Inflammatory macrophage treated with lipopolysaccharide for 1 hour (primary cell): ENCODE measurements at places on chromosomes 16 and 17.

GRCh38 chr16:62573466-62573865 is 537.2 kb upstream of the CDH8 start:
- DNase-seq, result no peak

DNA sequence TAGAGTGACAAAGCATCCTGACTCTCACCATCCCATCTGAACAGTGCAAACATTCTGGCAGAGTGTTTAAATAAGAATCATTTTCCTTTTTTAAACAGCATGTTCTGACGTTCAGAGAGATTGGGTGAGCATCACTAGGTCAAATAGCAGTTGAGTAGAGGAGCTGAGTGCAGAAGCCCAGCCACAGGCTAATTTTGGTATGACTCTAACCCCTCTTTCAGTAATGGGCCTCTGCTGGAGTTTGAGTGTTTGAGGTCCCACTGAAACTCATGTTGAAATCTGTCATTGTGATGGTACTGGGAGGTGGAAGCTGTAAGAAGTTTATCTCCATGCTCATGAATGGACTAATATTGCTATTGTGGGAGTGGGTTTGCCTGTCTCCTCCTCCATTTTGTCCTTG is 194.4 kb downstream of the SALL1 start:
- DNase-seq, result no peak

- no peak for DNase-seq
These were observed 22.8 kb downstream of the GLG1 start for GRCh38 chr16:74583926-74584666.

DNA sequence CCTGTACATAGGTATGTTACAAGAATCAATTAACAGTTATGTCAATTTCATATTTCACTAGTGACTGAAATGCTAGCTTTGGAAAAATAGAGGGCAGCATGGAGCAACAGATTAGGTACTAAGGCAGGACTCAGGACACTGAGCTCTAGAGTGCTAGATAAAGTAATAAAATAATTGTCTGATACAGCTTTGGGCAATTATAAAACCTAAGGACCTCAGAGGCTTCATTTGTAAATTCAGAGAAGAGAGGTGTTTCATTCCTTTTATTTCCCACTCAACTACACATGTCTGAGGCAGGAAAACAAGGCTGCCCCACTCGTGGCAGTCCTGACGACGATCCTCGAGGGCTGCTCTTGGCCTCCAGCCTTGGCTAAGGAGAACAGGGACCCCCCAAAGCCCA is 81.5 kb downstream of the CA4 start:
- no peak for DNase-seq

- no peak for DNase-seq
These were observed 7.8 kb downstream of the TTYH2 start for GRCh38 chr17:74220946-74221818.

DNA sequence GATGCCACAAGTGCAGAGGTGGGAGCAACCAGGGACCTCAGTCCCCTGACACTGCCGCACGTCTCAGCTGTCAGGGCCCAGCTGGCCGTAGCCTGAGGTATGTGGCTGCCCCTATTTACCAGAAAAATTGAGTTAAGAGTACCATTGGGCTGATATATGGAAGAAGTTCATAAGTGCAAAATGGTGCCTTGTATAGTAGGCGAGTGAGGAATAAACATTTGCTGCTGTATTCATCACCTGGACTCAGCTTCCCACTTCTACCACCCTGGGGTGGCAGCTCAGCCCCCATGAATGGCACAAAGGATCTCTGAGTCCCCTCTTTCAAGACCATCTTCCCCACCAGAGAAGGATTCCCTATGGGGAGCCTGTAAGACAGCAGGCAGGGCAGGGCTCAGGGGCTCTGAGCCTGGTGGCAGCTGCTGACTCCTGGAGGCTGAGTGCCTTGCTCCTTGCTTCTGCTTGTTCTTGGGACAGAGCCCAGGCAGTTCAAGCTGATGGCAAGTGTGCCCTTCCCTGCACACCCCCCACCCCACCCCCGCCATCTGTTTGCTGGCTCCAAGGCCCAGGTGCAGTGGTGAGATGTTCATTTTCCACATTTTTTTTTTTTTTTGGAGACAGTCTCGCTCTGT is 29.0 kb downstream of the TRPV2 start:
- no peak for DNase-seq

GRCh38 chr16:85986931-85987749 is 88.2 kb downstream of the IRF8 start:
- DNase-seq, result peak; percentile 35

DNA sequence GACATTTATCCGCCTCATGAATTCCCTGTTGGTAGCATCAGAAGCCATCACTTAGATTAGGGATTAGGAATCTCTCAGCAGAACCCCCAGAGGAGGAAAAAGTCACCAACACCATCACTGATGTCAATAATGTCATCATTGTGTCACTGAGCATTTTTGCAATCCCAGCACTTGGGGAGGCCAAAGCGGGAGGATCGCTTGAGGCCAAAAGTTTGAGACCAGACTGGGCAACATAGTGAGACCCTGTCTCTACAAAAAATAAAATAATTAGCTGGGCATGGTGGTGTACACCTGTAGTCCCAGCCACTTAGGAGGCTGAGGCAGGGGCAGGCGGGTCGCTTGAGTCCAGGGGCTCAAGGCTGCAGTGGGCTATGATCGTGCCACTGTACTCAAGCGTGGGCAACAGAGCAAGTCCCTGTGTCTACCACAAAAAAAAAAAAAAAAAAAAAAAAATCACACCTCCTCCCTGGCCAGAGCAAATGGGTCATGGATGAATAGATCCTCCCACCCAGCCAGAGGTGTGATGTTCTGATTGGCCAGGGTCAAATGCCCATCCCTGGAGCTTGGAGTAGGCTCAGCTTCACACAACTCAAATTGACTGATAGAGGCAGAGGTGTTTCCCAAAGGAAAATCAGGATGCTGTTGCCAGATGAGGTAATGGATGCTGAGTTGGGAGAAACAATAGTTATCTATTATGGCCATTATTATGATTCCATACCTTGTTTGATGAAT is 31.6 kb downstream of the VWA3A start:
- DNase-seq, result no peak

GRCh38 chr17:31549525-31550388 is 158.3 kb downstream of the RAB11FIP4 start:
- DNase-seq, result peak; percentile 99

DNA sequence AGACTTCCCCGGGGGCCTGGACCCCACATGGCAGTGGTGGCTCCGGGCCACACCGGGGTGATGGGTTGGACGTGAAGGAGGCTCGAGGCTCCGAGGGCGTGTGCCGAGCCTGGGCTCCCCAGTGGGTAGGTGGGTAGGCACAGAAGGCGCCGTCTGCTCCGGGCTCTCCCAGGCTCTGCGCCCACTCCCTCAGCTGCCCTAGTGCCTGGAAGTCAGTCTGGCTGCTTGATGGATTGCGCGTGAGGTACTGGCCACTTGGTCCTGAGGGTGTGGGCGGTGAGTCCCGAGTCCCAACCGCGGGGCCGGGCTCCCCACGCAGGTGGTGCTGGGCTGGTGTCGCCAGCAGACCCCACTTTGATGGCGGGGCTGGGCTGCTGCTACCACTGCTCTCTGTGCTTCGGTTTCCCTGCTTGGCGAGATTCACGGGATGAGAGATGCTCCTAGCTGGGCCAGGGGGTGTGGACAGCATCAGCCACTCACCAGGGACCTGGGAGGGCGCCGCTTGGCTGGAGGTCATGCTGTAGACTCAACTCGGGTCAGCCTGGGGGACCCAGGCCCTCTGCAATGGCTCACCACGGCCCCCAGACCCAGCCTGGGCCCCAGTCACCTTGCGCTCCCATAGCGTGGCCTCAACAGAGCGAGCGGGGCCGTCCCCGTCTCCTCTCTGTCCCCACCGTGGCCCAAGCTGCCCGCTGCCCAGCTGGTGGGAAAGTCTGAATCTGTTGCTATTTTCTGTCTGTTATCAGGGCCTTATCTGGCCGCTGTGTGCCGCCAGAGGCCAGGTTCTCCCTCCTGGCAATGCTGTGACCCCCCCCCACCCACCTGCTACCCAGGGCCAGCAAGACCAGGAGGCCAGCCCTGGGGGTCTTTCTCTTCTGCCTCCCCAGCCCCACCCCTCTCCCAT is 26.1 kb downstream of the ZFPM1 start:
- no peak for DNase-seq

DNA sequence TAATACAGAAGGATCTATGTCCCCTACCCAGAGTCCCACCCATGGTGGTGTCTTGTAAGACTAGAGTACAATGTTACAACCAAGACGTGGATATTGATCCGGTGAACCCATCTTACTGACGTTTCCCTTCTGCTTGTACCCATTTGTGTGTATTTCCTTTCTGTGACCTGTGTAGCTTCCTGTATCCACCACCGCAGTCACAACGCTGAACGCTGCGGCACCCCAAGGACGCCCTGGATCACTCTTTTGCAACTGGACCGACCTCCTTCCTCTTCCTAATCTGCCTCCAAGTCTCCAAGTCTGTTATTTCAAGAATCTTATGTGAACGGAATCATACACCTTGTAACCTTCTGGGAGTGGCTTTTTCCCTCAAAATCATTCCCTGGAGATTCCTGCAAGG is 33.5 kb upstream of the CBX4 start:
- no peak for DNase-seq

DNA sequence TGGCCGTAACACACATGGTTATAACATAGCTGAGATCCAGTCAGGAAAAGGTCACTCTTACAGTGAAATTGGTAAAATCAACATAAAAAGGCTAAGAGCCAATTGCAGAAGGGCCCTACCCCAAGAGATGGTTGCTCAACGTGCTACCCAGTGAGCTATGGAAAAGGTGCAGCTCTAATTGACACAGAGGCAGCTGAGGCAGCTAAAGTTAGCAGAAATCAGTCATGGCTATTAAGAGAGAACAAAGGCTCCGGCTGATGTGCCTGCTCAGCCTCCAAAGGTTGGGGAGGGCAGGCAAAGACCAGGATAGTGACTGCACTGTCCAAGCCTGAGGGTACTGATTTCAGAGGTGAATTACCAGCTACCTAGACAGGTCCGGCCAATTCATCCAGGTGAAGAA is 76.5 kb upstream of the ATP2A3 start:
- no peak for DNase-seq

DNA sequence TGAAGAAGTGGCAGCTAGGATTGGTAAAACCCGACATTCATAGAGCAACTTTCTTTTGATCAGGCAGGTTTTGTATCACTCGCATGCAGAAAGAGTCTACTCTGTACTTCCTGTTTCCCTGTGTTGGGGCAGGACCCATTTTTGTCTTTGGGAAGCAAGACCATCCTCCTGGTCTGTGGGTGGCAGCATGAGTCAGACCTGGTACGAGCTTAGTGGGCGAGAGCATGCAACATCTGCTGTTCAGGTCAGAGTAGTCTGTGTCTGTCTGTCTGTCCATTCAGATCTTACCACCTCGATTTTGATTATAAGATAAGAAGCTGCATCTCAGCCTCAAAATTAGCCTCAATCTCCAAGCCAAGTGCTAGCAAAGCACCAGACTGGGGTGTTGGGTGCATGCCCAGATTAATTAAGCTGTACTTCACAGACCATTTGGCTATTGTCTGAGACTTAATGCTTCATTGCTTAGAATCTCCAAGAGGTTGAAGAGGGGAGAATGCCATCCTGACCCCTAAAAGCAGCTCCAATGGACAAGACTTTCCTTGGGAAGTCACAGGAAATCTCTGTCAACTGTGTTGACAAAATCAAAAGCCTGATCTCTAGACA is 110.9 kb downstream of the XYLT1 start:
- DNase-seq, result peak; percentile 79

- DNase-seq, result no peak
These were observed 2.6 kb downstream of the TRIM65 start for GRCh38 chr17:75894049-75894733.

DNA sequence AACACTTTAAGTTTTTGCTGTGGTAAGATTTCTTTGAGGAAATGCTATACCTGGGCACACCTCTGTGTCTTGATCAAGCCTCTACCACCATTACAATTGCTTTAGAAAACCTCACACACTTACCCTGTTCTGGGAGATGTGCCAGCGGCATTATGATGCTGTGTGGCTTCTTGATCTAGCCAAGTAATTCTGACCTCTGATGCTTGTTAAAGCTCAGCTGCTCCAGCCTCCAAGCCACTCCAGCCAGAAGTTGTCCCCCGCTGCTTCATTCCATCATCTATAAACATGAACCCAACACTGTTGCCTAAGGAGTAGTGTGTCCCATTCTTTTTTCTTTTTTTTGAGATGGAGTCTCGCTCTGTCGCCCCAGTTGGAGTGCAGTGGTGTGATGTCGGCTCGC is 60.1 kb downstream of the CYLD start:
- DNase-seq, result no peak

- DNase-seq, result no peak
These were observed 106.8 kb downstream of the ZNF778 start for GRCh38 chr16:89324056-89325010.

GRCh38 chr16:73047221-73047535 is 750 bp downstream of the ZFHX3 start:
- no peak for DNase-seq

DNA sequence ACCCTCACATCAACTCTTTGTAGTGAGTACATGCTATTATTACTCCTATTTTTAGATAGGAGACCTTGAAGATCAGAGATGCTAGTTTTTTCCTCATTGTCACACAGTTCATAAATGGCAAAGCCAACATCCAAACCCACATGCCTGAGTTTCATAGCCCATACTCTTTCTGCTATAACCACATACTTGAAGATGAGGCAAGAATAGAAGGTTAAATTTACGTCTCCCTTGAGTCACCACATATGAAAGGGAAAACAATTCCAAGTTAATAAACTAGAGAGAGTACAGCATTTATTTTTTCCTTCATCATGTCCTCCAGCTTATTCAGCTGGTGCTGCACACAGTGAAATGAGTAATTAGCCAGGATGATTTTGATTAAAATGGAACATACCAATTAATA is 23.7 kb downstream of the NUDT7 start:
- no peak for DNase-seq

GRCh38 chr17:49290690-49291359 is 60.2 kb upstream of the PHOSPHO1 start:
- peak; percentile 21 for DNase-seq

GRCh38 chr17:43832976-43833829 is at the start of gene MPP3:
TSS of gene MPP3 (minus strand) at chr17:43833146. CDS start at chr17:43831906, 1,240 bp downstream.
- DNase-seq, result peak; percentile 30

DNA sequence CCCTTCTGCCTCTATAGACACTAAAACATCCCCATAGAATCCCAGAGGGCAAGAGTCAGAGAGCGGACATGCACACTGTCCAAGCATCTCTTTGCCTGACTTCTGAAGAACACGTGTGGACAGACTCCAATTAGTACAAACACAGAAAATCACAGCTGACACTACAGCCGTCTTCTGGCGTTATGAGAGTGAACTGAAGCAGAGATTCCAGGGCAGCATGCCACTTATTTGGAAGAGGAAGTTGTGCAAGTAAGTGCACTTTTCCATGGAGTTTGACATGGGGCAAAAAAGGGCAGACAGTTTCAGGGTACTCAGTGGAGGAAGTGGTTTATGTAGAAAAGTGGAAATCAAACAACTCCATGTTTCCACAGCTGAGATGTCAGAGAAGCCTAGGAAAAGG is 16.8 kb upstream of the ZNF287 start:
- no peak for DNase-seq

- DNase-seq, result no peak
These were observed 7.8 kb downstream of the PIGS start for GRCh38 chr17:28563475-28563874.

- no peak for DNase-seq
These were observed 255.9 kb downstream of the KATNIP start for GRCh38 chr16:27805828-27806351.

- no peak for DNase-seq
These were observed 372.2 kb upstream of the CDH11 start for GRCh38 chr16:65494080-65494479.

GRCh38 chr16:80984124-80984892 is 22.4 kb downstream of the CMC2 start:
- DNase-seq, result no peak

- DNase-seq, result no peak
These were observed 7.2 kb upstream of the MTSS2 start for GRCh38 chr16:70692873-70693671.
